ENCODE measurements at places on chromosomes 1 and 21.

- DNase-seq: no peak
Observed at GRCh38 chr1:150559656-150560010, 10.4 kb downstream of the ADAMTSL4 start.

- DNase-seq: no peak
Observed at GRCh38 chr1:110144366-110144765, 5.9 kb upstream of the SLC6A17 start.

- DNase-seq: peak; percentile 37
Observed at GRCh38 chr1:112674986-112675727, 698 bp downstream of the MOV10 start.

DNA sequence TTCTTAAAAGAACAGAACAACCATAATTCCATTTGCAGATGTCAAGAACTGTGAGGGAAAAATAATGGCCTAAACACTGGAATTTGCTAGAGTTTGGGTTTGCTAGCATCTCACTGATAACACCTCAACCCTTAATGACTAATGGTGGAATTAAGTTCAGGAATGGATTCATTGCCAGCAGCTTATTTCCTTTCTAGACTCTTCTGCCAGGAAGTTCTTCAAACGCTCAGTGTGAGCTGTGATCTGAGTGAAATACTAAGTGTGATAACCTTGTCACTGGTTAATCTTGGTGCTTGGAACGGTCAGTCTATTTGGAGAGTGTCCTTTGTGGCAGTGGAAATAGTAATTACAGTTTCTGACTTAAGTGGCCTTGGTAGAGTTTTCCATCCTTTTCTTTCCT lies 21.6 kb upstream of the PLEKHM2 start:
- DNase-seq: no peak

- DNase-seq: no peak
Observed at GRCh38 chr1:231549733-231550447, 21.4 kb downstream of the TSNAX start.

GRCh38 chr1:161473348-161473747 lies 31.9 kb upstream of the FCGR2A start:
- DNase-seq: no peak

- DNase-seq: no peak
Observed at GRCh38 chr1:195754874-195755273, 853.4 kb downstream of the KCNT2 start.

DNA sequence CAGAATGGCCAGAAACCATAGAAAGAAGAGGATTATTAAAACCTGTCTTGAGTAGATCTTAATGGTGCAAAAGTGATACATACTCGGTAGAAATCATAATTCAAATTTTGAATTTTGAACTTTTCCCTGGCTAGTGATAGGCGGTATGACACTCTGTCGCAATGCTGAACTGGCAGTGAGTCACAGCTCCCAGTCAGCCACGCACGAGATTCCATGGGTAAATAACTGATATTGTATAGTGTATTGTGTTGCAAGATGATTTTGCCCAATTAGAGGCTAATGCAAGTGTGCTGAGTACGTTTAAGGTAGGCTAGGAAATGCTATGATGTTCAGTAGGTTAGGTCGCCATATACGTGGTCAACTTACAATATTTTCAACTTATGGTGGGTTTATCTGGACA lies 207.0 kb downstream of the SIPA1L2 start:
- DNase-seq: no peak

- DNase-seq: no peak
Observed at GRCh38 chr1:192652159-192652558, 16.2 kb downstream of the RGS13 start.

GRCh38 chr1:229507502-229507901 lies 639 bp downstream of the NUP133 start:
- no peak for DNase-seq

GRCh38 chr1:198529414-198529813 lies 11.1 kb downstream of the ATP6V1G3 start:
- DNase-seq: peak; percentile 60

DNA sequence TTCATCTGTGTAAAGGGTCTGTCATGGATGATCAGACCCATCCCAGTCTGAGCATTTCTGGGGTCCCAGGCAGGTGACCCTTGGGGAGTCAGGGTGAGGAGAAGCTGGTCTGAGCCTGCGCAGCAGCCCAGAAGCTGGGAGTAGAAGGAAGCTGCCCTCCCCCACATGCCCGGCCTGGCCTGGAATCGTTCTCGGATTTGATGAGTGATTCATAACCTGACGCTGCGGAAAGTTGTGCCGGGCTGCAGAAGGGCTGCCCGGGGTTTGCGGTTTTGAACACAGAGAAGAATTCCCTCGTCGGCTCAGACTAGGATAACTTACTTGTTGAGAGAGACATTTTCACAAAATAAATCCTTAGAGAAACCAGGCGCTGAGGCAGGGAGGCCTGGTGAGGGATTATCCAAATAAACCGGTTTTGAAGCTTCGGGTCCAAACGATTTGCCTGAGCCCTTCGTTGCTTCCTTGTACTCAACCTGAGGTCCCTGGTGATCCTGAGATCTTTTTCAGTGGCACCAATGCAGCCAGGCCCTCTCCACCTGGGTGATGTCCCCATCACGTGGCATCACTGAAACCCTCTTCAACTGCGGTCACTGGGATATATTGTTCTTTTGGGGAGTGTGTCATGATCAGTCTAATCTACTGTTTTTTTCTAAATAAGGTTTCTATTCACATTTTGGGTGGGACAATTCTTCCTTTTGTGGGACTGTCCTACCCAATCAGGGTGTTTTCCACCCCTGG lies 29.2 kb downstream of the EPHB2 start:
- peak; percentile 95 for DNase-seq

DNA sequence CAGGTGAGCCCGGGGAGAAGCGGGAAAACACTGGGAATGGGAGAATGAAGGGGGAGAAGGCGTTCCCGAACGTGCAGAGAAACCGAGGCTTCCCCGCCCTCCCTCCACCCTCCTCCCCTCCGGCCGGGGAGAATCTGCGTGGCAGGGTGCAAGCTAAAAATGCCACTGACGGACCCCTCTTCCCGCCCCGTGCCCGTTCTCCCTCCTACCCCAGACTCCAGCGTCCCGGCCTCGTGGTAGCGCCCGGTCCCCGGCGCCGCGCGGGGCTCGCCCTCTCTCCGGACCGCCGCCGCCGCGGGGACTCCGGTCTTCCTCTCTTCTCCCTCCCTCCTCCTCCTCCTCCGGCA lies 81.6 kb upstream of the AK4 start:
- no peak for DNase-seq

GRCh38 chr1:211653959-211654496 lies 21.4 kb downstream of the NEK2 start:
- peak; percentile 19 for DNase-seq

GRCh38 chr1:17309426-17310067 lies 1.6 kb downstream of the PADI4 start:
- no peak for DNase-seq

DNA sequence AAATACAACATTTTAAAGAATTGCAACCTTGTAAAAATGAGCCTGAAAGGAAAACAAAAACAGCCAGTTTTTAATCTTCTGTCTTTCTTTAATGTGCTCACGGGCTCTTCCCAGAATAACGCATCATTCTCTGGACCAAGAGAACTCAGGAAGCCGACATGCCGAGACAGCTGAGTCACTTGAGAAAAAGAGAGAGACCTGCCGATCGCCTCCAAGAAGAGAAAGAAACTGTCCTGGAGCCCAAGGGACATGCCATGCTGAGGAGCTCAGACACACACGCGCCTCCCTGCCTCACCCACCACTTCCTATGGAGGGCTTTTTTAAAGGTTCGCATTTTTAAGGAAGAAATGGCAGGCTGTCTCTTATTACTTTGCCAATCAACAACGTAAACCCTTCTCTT lies 176.4 kb downstream of the ZNF281 start:
- peak; percentile 14 for DNase-seq

GRCh38 chr1:27418326-27419185 lies 26.1 kb downstream of the GPR3 start:
- peak; percentile 93 for DNase-seq

DNA sequence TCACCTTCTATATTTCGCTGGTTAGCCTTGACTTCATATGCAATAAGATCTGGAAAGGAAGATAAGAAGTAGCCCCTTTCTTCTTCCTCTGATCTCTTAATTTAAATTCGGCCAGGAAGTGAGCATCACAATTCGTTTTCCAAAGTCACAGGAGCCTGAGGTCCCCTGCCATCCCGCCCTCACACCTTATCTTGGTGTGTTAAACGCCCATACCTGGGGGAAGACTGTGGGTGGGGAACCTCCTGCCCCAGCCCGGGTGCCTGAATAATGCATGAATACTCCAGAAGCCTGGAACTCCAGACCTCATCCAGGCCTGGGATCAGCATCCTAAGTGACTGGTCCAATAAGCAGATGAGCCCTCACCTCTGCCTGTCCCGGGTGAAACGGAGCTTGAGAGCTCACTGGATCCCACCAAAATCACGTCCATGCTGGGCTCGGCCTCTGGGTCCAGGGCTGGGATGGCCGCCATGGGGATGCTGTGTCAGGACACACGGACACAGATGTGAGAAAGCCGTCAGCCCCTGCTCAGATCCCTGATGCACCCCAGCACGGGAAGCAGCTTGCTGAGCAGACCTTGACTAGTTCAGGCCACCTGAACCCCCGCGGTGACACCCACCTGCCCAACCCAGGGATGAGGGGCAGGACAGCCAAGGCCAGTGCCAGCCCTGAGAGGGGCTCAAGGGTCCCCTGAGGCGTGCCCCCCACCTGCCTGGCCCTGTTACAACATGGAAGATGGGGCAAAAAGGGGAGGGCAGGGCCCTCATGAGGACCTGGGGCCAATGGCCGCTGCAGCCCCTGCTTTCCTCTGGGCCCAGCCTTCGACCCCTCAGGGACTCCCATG lies 686 bp downstream of the DNMT3L start:
- no peak for DNase-seq

DNA sequence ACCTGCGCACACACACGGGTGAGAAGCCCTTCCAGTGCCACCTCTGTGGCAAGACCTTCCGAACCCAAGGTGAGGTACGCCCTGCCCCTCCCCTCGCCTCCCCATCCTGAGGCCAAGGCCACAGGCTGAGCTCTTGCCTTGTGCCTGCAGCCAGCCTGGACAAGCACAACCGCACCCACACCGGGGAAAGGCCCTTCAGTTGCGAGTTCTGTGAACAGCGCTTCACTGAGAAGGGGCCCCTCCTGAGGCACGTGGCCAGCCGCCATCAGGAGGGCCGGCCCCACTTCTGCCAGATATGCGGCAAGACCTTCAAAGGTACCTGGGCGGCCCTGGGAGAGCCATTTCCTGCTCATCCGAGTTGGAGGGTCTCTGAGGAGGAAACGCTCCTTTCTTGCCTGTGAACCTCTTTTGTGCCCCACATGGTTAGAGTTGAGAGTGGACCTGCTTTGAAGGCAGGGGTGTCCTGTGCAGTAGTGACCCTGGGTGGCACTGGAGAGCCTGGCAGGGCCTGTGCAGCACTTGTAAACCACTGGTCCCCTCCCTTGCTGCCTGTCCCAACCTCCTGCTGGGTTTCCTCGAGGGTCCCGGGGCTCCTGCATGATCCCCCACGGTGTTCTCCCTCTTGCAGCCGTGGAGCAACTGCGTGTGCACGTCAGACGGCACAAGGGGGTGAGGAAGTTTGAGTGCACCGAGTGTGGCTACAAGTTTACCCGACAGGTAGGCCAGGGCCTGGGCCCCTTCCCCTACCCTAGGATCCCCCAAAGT lies 8.5 kb downstream of the ZBTB48 start:
- DNase-seq: no peak

GRCh38 chr1:194342484-194343262 lies 1156.3 kb upstream of the B3GALT2 start:
- DNase-seq: no peak

GRCh38 chr1:21241771-21242581 lies 48.3 kb downstream of the ECE1 start:
- no peak for DNase-seq

DNA sequence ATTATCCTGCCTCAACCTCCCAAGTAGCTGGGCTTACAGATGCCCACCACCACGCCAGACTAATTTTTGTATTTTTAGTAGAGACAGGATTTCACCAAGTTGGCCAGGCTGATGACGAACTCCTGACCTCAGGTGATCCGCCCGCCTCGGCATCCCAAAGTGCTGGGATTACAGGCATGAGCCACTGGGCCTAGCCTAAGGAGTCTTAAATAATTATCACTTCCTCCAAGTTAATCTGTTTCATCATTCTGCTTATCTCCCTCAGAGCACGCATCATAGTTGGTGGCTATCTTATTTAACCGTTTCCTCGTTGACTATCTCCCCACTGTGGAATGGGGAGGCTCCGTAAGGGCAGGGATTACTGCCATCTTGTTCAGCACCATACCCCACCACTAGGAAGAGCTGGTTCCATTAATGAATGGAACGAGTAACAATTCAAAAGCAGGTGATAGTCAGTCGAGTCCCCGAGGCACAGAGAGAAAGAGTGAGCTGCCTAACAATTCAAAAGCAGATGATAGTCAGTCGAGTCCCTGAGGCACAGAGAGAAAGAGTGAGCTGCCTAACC lies 52.7 kb downstream of the GLUL start:
- DNase-seq: no peak

DNA sequence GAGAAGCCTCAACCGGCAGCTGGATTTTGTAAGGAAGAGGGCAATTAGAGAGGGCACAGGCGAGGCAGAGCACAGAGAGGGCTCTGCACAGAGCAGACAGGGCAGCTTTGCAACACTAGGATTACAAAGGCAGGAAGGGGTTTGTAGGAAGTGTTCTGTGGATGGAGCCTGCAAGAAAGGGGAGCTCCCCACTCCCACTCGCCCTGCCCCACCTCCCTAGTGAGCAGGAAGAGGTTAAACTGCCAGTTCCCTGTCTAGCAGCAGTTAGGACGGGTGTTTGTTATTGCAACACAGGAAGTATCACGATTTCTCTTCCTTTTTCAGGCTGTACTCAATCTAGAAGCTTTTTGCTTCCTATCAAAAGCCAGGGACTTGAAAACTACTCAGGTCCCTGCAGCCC lies 63.3 kb upstream of the LRRC8D start:
- DNase-seq: no peak

DNA sequence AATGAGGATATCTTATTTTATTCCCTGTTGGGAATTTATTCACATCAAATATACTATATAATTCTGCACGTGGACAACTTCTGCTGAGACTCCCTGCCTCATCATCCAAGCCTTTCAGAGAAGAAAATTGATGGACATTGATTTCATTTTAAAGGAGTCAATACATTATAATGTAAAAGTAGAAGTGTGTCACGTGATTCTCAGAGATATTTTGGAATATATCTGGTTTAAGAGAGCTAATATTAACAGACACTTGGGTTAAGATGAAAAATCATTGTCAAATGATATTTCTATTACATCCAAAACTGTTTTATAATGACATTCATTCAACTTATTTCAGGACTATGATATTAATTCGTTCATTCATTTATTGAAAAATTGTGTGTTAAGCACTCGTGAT lies 314.2 kb downstream of the ADGRL2 start:
- no peak for DNase-seq

GRCh38 chr1:216881695-216882094 lies 158.5 kb upstream of the ESRRG start:
- no peak for DNase-seq

- no peak for DNase-seq
Observed at GRCh38 chr21:39119891-39120290, 63.4 kb downstream of the PSMG1 start.

- DNase-seq: peak; percentile 86
Observed at GRCh38 chr1:53697721-53698383, 41.1 kb downstream of the GLIS1 start.

- no peak for DNase-seq
Observed at GRCh38 chr1:47618222-47618720, 180.4 kb downstream of the FOXD2 start.

GRCh38 chr1:111506561-111506960 lies 3.1 kb upstream of the ADORA3 start:
- DNase-seq: no peak
